ENCODE measurements at places on chromosomes 12 and 14.

GRCh38 chr14:75399843-75400775 lies 27.7 kb upstream of the JDP2 start:
- no peak for DNase-seq

DNA sequence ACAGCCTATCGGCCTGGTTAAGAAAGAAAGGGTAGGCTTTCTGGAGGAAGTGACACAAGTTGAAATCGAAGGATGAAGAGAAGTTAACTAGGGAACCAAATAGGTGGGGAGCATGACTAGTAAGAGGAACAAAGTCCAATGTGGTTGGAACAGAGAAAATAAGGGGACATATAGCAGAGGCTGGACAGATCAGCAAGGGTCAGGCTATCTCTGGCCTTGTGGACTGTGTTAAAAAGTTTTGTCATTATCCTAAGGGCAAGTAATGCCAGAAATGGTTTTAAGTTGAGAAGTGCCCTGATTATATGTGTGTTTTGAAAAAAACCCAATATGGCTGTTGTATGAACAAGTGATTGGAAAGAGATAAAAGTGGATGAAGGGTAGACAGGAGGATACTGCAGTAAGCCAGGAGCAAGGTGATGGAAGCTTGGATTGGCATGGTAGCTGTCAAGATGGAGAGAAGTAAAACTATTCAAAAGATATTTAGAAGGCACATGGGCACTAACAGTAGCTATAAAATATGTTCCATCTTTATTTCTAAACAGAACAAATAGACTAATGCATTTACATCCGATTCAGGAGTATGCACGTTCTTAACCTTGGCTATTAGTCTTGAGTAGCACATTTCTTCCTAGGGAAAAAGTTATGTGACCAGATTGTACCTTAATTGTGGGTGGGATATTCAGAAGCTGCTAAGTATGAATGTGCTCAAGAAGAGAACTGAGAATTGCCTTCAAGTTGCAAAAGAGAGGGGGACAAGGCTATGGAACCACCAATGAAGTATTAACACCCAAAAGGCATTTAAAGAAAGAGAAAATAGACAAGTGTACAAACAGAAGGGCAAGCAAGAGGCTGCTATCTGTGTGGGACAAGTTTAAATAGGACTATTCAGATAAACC lies 46.8 kb upstream of the OR5AU1 start:
- DNase-seq, result no peak

- no peak for DNase-seq
These were observed 39.4 kb upstream of the TMPRSS12 start for GRCh38 chr12:50803230-50803875.

- DNase-seq, result no peak
These were observed 228.3 kb downstream of the MDGA2 start for GRCh38 chr14:47447076-47447475.

DNA sequence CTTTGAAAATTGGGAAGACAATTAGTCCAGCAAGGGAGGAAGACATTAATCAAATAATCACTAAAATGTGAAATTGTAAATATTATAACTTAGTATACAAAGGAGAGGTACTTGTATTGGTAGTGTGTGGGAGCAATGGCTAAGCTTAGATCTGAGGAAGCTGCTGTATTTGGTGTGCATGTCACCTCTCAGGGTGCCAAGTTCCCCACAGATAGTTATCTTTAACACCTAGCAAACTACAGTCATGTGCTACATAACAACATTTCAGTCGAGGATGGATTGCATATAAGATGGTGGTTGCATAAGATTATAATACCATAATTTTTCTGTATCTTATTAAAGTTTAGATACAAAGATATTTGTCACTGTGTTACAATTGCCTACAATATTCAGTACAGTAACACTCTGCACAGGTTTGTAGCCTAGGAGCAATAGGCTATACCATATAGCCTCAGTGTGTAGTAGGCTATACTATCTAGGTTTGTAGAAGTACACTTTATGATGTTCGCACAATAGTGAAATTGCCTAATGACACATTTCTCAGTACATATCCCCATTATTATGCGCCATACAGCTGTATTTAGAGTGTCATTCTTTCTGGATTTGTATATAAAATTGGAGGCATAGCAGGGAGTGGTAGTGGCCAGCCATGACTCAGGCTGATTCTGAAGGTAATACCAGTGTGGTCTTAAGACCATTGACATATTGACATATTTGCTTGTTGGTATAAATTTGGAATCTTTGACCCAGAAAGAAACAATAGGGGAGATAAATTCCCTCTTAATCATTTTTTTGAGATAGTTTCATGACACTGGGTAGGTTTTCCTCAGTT lies 55.8 kb downstream of the RAD51B start:
- DNase-seq, result no peak

DNA sequence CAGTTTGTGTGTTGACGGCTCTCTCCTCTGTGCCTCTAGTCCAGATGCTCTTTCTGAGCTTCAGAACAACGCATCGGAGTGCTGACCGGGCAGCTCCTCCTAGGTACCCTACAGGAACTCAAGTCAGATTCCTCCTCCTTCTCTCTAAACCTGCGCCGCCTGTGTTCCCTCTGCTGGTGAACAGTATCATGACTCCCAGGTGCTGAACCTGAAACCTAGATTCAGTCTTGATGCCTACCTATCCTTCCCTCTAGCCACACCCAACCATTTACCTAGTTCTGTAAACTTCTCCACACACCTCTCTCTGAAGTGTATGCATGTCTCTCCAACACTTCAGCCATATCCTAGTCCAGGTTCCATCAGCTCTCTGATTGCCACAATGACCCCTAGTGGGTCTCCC lies 112.7 kb downstream of the EFCAB11 start:
- DNase-seq, result no peak

Data from stimulated activated CD4-positive, alpha-beta T cell treated with anti-CD3 and anti-CD28 coated beads, Interleukin-12 subunit alpha, Interleukin-12 subunit beta, amount 100 ng/mL, for 4 hours (primary cell).